ENCODE measurements at places on chromosomes 11 and 22.

GRCh38 chr11:34305193-34305592, 52.6 kb downstream of the ABTB2 start:
- H3K27ac ChIP-seq = no peak overlapping the region
- H3K36me3 ChIP-seq = no peaks in the 10 kb centered on the region
- H3K27me3 ChIP-seq = no peaks in the 10 kb centered on the region
- H3K4me3 ChIP-seq = no peak overlapping the region
- DNase-seq = no peak
- H3K4me1 ChIP-seq = peaks cover 19% of the 10 kb centered on the region

GRCh38 chr11:117588166-117588810, 208.7 kb downstream of the DSCAML1 start:
- H3K27ac ChIP-seq = no peak overlapping the region
- no peak for DNase-seq
- no peaks in the 10 kb centered on the region for H3K4me1 ChIP-seq

- H3K27me3 ChIP-seq = no peaks in the 10 kb centered on the region
- DNase-seq = peak; percentile 49
- H3K4me1 ChIP-seq = peaks cover 44% of the 10 kb centered on the region
- H3K27ac ChIP-seq = peak overlapping the region; percentile 97
These were observed 56.9 kb downstream of the PACS1 start for GRCh38 chr11:66126808-66127555.

DNA sequence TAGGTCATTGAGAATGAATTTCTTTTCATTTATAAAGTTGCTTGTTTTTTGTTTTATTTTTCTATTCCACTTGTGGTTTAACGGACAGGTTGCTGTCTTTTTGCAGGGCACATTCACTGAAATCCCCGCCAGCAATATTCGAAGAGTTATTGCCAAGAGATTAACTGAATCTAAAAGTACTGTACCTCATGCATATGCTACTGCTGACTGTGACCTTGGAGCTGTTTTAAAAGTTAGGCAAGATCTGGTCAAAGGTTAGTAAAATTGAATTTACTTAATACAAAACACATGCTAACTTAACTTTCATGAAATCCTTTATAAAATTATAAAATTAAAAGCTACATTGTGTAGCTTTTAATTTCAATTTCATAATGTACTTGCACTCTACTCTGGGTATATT, 53.6 kb downstream of the PDHX start:
- no peaks in the 10 kb centered on the region for H3K27me3 ChIP-seq
- no peak overlapping the region for H3K27ac ChIP-seq
- H3K36me3 ChIP-seq = peaks cover 26% of the 10 kb centered on the region
- H3K4me3 ChIP-seq = no peak overlapping the region

DNA sequence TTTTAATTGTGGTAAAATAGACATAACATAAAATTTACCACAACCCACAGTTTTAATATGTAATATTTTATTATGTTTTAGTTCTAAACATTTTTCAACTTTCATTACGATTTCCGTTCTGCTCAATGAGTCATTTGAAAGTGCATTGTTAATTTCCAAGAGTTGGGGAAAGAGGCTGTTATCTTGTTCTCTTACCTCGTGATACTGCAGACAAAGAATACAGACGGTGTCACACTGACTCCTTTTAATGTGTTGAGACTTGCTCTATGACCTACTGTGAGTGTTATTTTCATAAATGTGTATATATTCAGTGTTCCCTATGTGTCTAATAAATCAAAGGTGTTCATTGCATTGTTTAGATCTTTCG, 10.8 kb upstream of the RAC2 start:
- DNase-seq = no peak
- H3K36me3 ChIP-seq = no peaks in the 10 kb centered on the region
- no peak overlapping the region for H3K4me3 ChIP-seq

- no peak overlapping the region for H3K4me3 ChIP-seq
- no peak for DNase-seq
- H3K4me1 ChIP-seq = no peaks in the 10 kb centered on the region
- peaks cover 41% of the 10 kb centered on the region for H3K27me3 ChIP-seq
- H3K27ac ChIP-seq = no peak overlapping the region
These were observed 660.3 kb downstream of the TBC1D22A start for GRCh38 chr22:47422736-47423135.

- no peaks in the 10 kb centered on the region for H3K4me1 ChIP-seq
- H3K27me3 ChIP-seq = no peaks in the 10 kb centered on the region
- H3K27ac ChIP-seq = no peak overlapping the region
These were observed 1234.0 kb downstream of the TBC1D22A start for GRCh38 chr22:47996446-47996857.

GRCh38 chr22:29310863-29311339, 4.5 kb downstream of the GAS2L1 start:
- peaks cover 40% of the 10 kb centered on the region for H3K27me3 ChIP-seq
- no peak overlapping the region for H3K27ac ChIP-seq
- H3K4me3 ChIP-seq = no peak overlapping the region
- H3K36me3 ChIP-seq = no peaks in the 10 kb centered on the region
- H3K4me1 ChIP-seq = peaks cover 26% of the 10 kb centered on the region

GRCh38 chr11:118449316-118449918, 13.1 kb downstream of the KMT2A start:
- peaks cover 57% of the 10 kb centered on the region for H3K36me3 ChIP-seq
- DNase-seq = no peak
- H3K27me3 ChIP-seq = no peaks in the 10 kb centered on the region
- no peak overlapping the region for H3K4me3 ChIP-seq
- H3K27ac ChIP-seq = no peak overlapping the region

DNA sequence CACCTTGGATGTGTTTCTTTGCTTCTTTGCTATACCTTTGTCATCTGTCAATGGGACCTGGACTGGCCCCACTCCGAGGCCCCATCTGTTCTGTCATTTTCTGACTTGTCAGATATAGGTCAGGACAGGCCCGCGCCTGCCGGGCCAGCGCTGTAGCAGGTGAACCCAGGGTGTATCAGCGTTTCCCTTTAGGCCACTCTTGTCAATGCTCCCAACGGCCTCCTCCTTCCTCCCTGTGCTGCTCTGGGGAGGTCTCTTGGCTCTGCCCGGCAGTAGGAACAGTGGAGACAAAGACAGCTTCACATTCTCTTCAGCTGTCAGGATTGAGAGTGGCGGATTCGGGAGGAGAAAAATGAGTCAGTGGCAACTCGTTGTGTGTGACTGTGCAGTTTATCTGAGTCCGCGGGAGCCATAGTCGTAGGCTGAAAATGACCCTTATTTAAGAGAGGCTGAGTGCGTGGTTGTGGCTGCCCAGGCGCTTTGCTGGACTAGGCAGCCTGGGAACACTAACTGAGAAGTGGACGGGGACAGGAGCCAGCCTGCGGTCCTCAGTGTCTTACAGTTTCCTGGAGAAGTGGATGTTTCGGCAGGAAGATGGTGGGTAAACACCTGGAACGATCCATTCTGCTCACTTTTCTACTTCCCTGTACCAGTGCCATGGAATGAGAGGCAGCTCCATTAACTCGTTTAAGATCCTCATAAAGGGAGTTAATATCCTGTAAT, 102.3 kb downstream of the PRR5L start:
- H3K27ac ChIP-seq = no peak overlapping the region
- no peaks in the 10 kb centered on the region for H3K36me3 ChIP-seq
- H3K27me3 ChIP-seq = peaks cover 38% of the 10 kb centered on the region
- H3K4me1 ChIP-seq = peaks cover 5% of the 10 kb centered on the region
- H3K4me3 ChIP-seq = no peak overlapping the region
